AG20443 (cell line): ENCODE measurements at places on chromosomes 5 and 9.

GRCh38 chr9:115008536-115009270 lies 78.3 kb upstream of the TNFSF8 start:
- peak; percentile 86 for DNase-seq

- DNase-seq: no peak
Observed at GRCh38 chr9:4242239-4242638, 57.6 kb downstream of the GLIS3 start.

DNA sequence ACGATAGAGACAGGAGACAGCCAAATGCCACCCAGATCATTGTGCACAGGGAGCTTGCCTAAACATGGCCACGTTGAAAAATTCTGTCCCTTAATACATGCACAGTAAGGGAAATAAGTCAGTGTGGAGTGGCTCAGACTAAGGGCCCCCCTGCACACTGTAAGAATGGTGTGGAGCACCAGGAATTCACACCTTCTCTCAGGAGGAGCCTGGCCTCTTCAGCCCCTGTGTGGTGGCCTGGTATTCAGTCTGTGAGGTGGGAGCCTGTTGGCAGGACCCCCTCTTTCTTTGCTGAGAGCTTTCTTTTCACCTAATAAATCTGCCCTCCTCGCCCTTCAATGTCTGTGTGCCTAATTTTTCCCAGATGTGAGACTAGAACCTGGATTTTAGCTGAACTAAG lies 66.1 kb upstream of the RASGRF2 start:
- no peak for DNase-seq

DNA sequence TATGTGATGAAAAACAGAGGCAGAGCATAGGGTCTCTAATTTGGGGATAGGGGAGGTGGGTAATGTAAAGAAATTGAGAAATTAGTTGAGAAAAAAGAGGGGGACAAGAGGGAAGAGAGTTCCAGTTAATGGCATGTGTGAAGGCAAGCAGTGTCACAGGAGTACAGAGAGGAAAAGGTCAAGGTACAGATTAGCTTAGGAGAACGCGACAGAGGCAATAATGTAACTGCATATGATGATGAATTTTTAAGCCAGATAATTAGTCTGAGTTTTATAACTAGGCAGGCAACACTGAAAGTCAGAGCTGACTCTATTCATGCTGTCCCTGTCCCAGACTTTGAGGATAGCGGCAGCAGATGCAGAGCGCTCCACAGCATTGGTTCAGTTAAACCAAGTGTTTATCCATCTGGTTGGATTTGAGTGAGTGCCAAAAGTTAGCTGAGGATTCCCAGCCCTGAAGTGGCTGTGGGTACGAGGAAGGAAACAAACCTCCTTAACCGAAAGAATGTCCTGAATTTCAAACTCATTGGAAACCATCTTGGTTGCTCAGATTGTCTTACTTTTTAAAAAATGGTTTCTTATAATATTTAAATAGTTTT lies 315.2 kb downstream of the ARHGAP26 start:
- DNase-seq: no peak

DNA sequence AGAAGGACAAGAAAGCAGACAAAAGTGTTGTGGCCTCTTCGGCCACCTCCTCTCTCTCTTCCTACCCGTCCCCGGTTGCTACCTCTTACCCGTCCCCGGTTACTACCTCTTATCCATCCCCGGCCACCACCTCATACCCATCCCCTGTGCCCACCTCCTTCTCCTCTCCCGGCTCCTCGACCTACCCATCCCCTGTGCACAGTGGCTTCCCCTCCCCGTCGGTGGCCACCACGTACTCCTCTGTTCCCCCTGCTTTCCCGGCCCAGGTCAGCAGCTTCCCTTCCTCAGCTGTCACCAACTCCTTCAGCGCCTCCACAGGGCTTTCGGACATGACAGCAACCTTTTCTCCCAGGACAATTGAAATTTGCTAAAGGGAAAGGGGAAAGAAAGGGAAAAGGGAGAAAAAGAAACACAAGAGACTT lies 2.4 kb downstream of the EGR1 start:
- no peak for DNase-seq

DNA sequence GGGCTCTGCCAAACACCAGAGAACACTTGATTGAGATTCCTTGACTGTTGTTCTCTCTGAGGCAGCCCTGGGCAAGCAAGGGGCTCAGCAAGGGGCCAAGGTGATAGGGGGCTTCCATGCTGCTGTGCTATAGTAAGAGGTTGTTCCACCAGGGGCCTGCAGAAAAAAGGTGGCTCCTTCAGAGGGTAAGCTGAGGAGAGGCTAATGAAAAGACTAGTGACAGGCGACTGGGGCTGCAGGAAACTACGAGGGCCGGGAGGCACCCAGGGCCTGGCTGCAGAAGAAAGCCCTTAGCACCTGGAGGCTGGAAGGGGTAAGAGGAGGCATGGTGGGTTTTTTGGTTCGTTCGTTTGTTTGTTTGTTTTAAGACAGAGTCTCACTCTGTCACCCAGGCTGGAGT lies 88.0 kb upstream of the CTNNA1 start:
- no peak for DNase-seq

DNA sequence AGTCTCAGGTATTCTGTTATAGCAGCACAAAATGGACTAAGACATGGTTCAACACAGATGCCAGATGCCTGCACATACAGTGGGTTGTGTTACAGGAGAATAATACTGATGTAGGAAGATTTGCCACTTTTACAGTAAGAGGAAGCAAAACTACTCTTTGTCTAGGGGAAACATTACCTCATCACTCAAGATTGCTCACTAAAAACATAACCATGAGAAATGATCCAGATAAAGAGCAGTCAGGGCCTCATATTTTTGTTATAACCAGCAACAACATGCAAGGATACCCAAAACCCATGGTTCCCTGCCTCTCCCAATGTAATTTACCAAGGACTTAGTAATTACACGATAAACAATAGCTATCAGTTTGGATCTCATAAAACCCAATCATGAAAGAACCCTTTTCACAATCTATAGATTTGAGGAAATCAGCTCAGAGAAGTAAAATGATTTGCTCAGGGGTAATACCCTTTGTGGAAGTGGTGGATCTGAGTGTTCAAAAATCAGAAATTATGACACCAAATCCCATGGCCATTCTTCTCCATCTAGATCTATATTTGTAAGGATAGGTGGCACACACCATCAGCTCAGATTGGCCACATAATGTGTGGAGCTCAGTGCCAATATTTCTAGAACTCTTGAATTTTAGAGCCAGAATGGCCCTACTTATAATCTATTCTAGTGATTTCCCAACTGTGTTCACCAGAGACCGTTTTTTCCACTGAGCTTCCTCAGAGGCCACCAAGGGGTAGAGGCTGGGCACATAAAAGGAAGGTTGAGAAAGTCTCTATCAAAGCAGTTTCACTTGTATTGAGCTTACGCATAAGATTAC lies 27.8 kb downstream of the DPYSL3 start:
- peak; percentile 17 for DNase-seq

- no peak for DNase-seq
Observed at GRCh38 chr5:133051061-133051541, 712 bp upstream of the HSPA4 start.

- no peak for DNase-seq
Observed at GRCh38 chr9:98871558-98872065, 64.1 kb downstream of the GALNT12 start.

GRCh38 chr9:98724810-98725530 lies 16.2 kb upstream of the GABBR2 start:
- no peak for DNase-seq

DNA sequence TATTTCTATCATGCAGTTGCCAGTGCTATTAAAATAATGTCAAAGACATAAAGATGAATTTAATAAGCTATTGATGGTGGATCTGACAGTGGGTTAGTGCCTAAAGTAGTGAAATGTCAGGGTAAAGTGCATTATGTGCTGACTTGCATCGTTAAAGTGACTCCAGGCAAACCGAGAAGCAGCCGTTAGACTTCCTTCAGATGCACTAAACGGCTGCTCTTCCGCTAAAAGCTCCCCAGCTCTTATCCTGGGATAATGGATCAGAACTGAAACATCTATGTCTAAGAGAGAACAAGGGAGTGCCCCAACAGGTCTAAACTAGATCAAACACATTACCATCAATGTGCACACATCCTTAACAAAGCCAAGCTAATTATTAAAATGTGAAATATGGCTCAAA lies 468.2 kb downstream of the NTRK2 start:
- DNase-seq: no peak

- peak; percentile 85 for DNase-seq
Observed at GRCh38 chr5:139422307-139422893, 16.9 kb downstream of the DNAJC18 start.

DNA sequence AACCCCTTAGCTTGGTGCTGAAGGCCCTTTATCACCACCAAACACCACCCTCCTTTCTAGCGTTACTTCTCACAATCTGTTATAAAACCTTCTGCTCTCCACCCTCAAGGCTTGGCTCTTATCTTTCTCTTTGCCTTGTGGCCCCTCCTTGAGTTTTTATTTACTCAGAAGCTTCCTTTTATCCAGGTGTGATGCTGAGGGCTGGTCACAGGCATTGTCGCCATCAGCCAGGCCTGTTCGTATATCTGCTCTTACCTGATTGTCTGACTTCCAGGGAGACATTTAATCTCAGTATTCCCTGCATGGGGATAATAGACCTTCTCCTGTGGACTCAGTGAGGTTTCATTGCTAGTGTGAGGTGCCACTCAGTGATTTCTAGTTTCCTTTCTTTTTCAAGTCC lies 34.2 kb downstream of the MEGF10 start:
- no peak for DNase-seq

- no peak for DNase-seq
Observed at GRCh38 chr5:3190930-3191329, 404.7 kb upstream of the IRX1 start.

- peak; percentile 29 for DNase-seq
Observed at GRCh38 chr9:131645078-131645776, 94.6 kb downstream of the RAPGEF1 start.

GRCh38 chr5:12174734-12175133 lies 270.5 kb upstream of the CTNND2 start:
- DNase-seq: no peak

DNA sequence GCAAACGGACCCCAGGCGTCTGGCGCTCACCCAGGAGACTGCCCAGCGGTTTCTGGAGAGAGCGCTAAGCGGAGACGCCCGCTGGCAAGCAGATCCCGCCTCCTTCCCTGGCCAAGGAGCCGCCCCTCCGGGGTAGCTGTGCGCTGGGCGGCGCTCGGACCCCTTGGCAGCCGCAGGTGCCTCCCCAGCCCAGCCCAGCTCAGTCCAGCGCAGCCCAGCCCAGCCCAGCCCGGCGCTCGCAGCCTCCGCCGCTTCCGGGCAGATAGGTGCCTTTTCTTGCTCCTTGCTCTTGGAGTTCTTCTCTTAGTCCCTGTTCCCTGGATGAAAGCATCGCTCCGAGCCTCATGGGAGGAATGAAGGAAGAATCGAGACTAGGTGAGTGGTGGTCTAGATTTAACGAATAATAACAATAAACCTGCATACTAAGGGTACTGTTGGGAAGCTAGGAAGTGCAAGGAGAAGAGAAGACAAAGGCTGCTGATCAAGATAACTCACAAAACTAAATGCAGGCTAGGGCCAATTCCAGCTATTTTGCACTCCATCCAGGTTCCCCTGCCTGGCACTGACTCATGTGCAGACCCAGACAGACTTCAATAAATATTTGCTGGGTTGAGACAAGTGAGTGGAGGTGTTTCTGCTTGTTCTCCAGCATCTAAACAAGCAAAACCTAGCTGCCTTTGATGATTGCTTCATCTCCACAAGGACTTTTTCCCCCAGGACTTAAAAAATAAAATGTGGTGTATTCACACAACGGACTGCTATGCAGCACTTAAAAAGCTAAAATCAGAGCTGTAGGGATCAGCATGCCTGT lies at the start of gene STK32A:
TSS of gene STK32A (plus strand) at position 202 of the 811 bp plus-strand sequence. CDS start 4,609 bp downstream, outside the sequence.
- peak; percentile 30 for DNase-seq

- DNase-seq: no peak
Observed at GRCh38 chr5:124889850-124890249, 143.4 kb upstream of the ZNF608 start.

- no peak for DNase-seq
Observed at GRCh38 chr5:41182666-41183065, 30.7 kb downstream of the C6 start.
